ENCODE measurements at places on chromosomes 11 and 22.

DNA sequence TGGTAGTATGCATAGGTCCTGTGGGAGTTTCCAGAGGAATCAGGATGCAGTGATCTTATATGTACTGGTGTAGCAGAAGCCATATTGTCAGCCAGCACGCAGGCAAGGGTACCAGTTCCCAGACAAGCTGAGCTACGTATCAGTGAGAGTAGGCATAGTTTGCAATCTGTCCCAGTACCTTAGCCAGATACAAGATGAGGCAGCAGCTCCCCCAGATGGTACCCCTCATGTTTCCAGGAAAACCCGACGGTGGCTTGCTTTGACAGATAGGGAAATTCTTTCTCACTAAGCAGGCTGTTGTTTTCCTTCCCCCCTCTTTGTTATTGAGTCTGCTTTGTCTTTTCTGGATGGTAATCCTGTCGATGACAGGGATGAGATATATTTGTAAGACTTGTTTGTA is 109.7 kb upstream of the RRM1 start:
- DNase-seq, result peak; percentile 16

DNA sequence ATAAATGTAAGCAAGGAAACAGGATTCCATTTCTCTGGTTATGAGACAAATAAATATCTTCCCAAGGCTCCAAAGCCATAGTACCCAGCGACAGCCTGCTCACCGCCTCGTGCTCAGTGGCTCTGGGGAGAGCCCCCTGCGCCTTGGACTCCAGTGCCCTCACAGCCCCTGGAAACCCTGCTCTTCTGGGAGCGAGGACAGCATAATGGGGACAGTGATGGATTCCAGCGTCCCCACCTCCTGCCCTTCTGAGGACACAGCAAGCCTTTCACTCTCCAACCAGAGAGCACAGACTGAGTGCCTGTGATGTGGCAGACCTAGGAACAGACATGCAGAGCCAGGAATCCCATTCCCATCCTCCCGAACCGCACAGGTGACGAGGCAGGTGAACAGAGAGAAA is 660.8 kb downstream of the TBC1D22A start:
- DNase-seq, result no peak

GRCh38 chr11:77173494-77173893 is 45.4 kb downstream of the MYO7A start:
- no peak for DNase-seq

GRCh38 chr22:38269466-38269865 is 3.3 kb downstream of the TMEM184B start:
- no peak for DNase-seq

- peak; percentile 8 for DNase-seq
Measured at GRCh38 chr11:32213223-32213622, 122.3 kb downstream of the RCN1 start.

- DNase-seq, result no peak
Measured at GRCh38 chr11:108752297-108752751, 87.5 kb downstream of the DDX10 start.

- DNase-seq, result peak; percentile 14
Measured at GRCh38 chr11:108654994-108655631, 9.8 kb upstream of the DDX10 start.

DNA sequence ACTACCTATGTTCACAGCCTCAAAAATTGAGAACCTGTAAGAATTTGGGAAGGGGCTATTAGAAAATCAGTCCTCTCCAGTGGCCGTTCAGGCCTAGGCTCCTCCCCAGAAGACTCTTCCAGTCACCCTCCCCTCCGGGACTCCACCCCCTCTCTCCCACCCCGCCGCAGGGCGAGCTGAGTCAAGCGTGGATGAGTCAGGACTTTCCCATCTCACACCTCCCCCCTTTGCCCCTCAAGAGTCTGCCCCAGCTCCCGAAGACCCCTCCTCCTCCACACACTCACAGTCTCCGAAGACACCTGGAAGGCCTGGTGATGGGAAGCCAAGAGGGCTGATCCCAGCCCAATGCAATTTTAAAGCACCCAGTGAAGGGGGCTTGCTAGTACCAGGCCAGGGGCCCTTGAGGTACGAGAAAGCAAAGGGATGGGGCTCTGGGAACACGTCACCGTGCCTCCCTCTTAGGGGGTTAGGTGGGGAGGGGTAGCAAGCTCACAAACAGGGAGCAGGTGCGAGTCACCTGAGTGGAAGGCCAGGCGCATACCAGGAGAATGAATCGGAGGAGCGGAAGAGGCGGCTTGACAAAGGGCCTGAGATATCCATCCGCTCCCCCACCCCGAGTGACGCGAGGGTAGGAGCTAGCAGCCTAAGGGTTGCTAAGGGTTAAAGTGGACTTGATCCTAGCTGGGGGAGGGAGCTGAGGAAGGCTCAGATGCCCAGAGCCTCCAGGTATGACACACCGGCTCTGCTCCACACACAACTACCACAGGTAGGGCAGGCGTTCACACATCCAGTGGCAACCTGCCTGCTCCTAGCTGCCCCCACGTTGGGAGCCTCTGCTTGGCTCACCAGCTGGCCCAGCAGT is 13.6 kb downstream of the BCL9L start:
- DNase-seq, result peak; percentile 73

- no peak for DNase-seq
Measured at GRCh38 chr11:67270256-67271204, 4.3 kb downstream of the GRK2 start.

- DNase-seq, result no peak
Measured at GRCh38 chr11:3989921-3990290, 104.7 kb upstream of the RRM1 start.
